Mucosa of descending colon (tissue), 3 donors: ENCODE measurements at places on chromosomes 13 and 19. TPM values are rescaled to one million over a fixed set of nuclear protein-coding genes. Genes with fewer than 3 reads are reported as not detected.
A peak's percentile ranks its signal among the peaks of the same experiment; 100 is the strongest.

DNA sequence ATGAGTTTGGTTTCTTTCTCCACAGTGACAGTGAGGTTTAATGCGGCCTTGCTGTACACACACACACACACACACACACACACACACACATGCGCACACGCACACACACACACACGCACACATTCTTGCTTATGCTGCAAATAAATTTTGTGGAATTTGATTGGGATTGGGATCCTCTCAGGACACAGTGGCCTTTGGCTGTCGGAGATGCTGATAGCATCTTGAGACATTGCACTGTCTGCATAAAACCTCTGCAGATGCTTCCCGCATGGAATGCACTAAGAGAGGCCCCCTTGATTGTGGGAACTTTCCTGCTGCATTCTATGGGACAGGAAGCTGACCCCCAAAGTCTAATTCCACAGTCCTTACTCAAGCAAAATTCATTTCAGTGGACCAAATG is 145.6 kb downstream of the FLT1 start:
- no peak for DNase-seq

Gene PLK5
- 0.16 TPM for total RNA-seq

GRCh38 chr19:38634757-38635482 is 12.5 kb upstream of the ACTN4 start:
- DNase-seq, result peak; percentile 79

Gene CATSPERD
- not detected for total RNA-seq

DNA sequence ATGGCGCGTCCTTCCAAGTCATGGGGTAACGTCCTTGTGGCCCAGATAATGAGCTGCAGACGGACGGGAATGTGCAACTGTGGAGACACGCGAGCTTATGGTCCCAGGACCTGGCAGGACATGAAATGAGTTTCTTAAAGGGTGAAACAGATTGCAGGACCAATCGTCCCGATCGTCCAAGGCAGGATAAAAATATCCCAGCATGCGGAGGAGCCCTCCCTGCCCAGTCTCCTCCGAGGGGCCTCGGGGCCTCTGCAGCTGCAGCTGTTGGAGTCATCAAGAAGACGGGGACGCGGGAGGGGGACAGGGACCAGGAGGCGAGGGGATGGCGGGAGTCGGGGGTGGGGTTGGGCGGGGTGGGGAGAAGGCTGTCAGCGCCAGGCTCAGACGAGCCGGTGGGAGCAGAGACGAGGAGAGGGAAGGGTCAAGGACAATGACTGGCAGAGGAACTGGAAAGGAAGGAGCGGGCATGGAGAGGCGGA is 14.4 kb upstream of the GARIN5A start:
- no peak for DNase-seq

DNA sequence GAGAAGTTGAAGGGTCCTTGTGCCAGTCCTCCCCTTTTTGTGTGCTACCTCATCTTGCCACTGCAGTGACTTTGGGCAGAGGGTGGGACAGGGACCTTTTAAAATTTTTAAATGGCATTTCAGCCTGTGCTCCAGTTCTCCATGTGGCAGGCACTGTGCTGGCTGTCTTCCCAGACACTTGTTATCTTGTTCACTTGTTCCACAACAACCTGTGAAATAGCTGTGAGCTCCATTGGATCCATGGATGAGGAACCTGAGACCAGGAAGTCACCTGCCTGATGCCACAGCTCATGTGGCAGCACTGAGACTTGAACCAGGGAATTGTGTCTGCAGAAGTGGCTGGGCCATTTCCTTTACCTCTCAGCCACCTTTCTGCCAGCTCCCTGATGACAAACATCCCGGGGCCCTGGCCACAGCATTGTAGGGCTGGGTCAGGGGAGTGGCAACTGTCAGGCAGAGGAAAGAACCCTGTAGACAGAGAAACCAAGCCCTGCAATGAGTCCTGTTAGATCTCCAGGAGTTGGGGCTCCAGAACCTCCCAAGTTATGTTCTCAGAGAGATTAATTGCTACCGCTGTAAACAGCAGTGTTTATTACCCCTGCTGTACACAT is 6.4 kb downstream of the EGLN2 start:
- DNase-seq, result no peak

Gene ZNF486
- 4.8 TPM for total RNA-seq

- DNase-seq, result no peak
These were observed 32.1 kb downstream of the LYL1 start for GRCh38 chr19:13070425-13071140.

- no peak for DNase-seq
These were observed 15.5 kb downstream of the C19orf47 start for GRCh38 chr19:40332669-40333068.

GRCh38 chr19:44984005-44984404 is 17.3 kb upstream of the RELB start:
- DNase-seq, result no peak

Gene TEX29
- total RNA-seq, result 0.55 TPM

- DNase-seq, result no peak
These were observed 301.7 kb downstream of the HS6ST3 start for GRCh38 chr13:96391606-96392005.

Gene KIR2DL4
- total RNA-seq, result 1.7 TPM

DNA sequence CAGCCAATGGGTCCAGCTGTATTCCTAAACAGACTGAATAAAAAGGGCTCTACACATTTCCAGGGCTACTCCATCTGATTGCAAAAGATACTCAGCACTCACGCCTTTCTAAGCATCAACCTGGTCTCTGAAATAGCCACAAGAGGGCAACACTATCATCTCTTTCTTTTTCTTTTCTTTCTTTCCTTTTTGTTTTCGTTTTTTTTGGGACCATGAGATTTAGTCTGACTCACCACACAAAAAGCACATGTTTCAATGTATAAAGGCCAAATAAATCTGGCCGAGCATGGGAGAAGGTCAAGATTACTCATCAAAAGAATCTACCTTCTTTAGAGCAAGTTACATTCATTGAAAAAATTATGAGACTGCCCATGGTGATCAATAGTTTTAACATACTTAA is 805.6 kb upstream of the ARGLU1 start:
- no peak for DNase-seq

DNA sequence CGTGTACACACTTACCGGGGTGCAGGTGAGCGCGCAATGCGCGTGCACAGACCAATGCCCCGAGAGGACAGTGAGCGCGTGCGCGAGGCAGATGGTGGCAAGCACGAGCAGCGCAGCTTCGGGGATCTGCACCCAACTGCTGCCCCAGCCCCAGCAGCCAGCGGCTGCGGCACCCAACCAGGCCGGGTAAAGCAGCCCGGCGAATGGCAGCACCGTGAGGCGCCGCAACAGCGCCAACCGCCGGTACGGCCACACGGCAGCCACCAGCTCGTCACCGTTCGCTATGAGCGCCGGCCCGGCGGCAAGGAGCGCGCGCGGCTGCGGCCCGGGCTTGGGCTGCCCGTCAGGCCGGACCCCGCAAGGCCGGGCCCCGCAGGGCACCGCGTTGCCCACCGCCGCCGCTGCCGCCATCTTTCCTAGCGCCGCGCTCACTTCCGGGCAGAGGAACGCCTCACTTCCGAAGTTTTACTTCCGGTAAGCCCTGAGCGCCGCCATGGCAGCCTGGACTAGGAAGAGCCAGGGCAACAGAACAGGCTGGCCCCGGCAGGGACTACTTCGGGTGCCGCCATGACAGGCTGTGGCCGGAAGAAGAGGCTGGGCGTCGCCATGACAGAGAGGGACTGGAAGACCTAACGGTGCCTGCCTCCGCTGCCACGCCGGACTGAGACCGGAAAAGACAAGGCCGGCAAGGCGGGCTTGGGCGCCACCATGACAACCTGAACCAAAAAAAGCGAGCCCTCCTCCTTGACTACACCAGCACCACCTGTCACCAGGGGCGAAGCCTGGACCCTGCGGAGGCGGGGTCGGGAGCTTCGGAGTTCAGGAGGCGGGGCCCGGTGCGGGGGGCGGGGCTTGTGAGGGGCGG is at the start of gene ATP13A1:
ATP13A1 (minus strand) TSS at position 421 of the 865 bp plus-strand sequence; CDS start at position 411, 10 bp downstream.
- peak; percentile 96 for DNase-seq

DNA sequence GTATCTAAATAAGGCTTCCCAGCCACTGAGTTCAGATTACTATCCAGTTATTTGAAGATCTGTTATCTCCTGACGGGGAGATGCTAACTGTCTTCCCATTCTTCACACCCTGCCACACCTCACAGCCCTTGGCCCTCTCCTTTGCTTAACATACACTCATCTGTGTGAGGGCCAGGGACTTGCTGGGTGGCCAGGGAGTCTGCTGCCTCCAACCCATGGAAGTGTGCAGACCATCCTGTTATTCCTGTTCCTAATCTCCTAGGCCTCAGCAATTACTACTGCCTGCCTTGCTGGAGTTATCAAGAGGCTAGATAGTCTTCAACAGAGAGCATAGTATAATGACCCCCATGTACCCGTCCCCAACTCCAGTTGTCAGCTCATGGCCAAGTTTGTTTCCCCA is 36.2 kb upstream of the GTF3A start:
- no peak for DNase-seq

DNA sequence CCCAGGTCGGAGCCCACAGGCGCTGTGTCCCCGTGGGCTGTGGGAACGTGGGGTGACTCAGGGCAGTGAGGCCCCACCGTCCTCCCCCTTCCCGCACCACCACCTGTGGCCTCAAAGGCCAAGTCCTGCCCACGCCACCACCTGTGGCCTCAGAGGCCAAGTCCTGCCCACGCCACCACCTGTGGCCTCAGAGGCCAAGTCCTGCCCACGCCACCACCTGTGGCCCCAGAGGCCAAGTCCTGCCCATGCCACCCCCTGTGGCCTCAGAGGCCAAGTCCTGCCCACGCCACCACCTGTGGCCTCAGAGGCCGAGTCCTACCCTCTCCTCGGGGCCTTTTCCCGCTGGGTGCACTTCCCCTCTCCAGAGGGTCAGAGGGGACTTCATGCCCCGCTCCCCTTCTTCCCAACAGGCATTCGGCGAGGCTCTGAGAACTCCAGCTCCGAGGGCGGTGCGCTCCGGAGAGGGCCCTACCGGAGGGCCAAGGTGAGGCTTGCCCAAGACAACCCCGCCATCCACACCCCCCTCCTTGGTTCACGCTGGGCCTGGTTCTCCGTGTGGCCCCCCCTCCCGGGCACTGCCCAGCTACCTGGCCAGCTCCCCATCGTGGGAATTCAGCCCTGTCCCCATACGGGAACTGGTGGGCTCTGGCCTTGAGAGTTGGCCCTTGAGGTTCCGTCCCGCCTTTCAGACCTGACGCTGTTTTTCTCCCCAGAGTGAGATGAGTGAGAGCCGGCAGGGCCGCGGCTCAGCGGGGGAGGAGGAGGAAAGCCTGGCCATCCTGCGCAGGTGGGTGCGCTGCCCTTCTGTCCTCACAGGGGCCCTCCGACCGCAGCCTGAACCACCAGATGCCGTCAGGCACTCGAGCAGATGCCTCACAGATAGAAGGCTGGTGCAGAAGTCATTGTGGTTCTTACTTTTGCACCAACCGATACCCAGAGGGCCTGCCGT is 27.4 kb upstream of the F7 start:
- no peak for DNase-seq

Gene DIAPH3
- total RNA-seq, result 1.3 TPM

- no peak for DNase-seq
These were observed 17.6 kb downstream of the KDM4B start for GRCh38 chr19:4986471-4986891.

DNA sequence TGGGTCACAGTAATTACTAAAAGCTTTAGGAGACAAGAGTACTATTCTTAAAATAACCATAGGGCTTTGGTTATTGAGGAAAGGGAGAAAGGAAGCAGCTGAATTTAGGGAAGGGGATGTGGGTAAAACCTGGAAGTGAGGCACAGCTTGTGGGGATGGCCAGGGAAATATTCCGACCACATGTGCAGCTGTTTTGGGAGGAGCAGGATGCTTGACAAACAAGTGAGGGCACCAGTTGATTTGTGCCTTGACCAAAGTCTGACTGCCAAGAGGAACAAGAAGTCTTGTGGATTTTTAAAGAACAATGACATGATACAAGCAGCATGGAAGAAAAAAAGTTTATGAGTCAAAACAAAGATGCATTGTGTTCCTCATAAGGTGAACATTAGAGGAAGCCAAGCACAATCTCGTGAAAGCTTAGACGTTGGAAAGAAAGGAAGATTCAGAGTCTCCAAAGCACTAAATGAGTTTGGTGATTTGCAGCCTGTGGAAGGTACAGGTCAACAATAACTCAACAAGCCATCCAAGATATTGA is 108.5 kb upstream of the GPC6 start:
- DNase-seq, result no peak
